OCI-LY7 (cell line): ENCODE measurements at places on chromosomes 7 and 10. TPM values are rescaled to one million over a fixed set of nuclear protein-coding genes. Genes with fewer than 3 reads are reported as not detected.

Gene SUGCT
- total RNA-seq: not detected in 2 replicates

DNA sequence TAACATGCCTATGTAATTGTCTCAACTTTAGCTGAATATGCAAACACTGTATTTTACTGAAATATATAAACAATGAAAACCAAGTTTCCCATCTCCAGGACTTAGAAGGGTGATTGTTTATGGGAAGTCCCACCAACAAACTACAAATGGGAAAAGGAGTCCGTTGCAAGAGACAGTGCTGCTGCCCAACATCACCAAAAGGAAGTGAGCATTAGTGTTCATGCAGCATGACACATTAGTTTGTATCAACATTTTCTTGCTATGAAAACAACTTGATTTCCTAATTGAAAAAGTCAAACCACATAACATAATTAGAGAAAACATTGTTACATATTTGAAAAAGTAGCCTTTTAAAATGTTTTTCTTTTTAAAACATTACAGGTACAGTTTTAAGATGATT, 138.5 kb downstream of the ZNF438 start:
- DNase-seq: no peak

- no peak for DNase-seq
Observed at GRCh38 chr10:34739915-34740314, 75.2 kb downstream of the PARD3 start.

Gene FAM180A
- total RNA-seq: not detected in 2 replicates

Gene TSPAN12
- not detected in 2 replicates for total RNA-seq

Gene ITPRID1
- total RNA-seq: not detected in 2 replicates
